ENCODE measurements at places on chromosomes 7 and 10.

- no peak for DNase-seq
Measured at GRCh38 chr10:72340510-72341261, 14.0 kb downstream of the DNAJB12 start.

GRCh38 chr7:97145068-97145467, 27.6 kb downstream of the SDHAF3 start:
- no peak for DNase-seq

GRCh38 chr10:119784340-119785067, 58.7 kb downstream of the INPP5F start:
- peak; percentile 74 for DNase-seq

DNA sequence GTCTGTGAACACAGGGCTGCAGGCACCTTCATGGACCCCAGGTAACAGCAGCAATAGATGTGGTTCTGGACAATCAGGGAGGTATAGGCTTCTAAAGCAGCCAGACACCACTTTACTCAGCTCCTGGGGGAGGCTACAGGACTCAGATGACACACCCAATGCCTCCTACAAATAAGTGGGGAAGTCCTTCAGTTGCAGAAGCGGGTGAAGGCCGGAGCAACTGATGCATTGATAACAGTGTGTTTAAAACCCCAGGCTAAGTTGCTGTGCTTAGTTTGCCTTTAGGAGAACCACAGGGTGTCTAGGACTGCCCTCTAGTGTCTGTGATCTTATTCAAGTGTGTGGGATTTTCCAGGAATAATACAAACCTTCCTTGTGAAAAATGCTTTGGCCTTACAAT, 5.9 kb upstream of the ITGA8 start:
- DNase-seq, result peak; percentile 7

DNA sequence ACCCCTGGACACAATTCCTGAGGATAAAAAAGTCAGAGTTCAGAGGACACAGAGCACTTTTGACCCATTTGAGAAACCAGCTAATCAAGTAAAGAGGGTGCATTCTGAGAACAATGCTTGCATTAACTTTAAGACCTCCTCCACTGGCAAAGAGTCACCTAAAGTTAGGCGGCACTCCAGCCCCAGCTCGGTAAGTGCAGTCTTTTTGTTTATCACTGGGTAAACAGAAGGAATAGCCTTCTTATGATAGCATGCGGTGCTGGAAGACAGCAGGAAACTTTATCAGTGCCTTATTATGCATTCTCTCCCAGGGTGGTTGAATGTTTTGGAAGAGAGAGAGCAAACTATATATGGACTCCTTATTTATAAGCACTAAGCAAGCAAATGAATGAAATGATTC, 130.5 kb downstream of the CDK14 start:
- no peak for DNase-seq

DNA sequence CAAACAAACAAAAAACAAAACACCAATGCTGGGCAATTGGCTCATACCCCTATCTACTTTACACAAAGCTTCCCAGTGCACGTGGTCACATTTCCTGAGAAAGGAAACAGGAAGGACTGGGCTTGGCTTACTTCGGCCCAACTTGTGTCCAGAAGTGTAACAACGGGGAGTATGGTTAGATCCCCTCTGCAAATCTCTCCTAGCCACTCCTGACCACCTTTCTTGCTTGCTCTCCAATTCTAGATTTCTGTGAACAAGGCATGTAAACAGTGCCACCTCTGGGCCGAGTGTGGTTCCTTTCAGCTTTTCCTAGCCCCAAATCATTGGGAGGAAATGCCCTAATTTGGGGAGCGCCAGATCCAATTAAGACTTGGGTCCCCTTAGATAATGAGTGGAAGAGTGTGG, 21.0 kb upstream of the FRAT2 start:
- no peak for DNase-seq

DNA sequence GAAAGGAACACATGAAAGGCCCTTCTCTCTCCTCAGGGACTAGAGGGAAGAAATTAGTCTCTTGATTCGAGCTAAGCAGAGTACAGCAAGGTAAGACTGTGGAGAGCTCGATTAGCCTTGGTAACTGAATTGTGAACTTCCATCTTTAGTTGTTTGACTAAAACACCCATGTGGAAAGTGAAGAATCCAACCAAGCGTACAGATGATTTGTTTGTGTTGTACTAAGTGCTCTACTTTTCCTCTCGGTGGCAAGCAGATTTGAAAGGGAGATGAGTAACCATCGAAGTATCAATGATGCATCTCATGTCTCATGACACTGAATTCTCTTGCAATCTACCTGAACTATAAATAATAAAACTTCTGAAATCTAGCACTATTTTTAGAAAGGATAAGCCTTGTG, 80.7 kb downstream of the FZD1 start:
- no peak for DNase-seq

GRCh38 chr7:99133766-99134564, 9.9 kb downstream of the SMURF1 start:
- no peak for DNase-seq

DNA sequence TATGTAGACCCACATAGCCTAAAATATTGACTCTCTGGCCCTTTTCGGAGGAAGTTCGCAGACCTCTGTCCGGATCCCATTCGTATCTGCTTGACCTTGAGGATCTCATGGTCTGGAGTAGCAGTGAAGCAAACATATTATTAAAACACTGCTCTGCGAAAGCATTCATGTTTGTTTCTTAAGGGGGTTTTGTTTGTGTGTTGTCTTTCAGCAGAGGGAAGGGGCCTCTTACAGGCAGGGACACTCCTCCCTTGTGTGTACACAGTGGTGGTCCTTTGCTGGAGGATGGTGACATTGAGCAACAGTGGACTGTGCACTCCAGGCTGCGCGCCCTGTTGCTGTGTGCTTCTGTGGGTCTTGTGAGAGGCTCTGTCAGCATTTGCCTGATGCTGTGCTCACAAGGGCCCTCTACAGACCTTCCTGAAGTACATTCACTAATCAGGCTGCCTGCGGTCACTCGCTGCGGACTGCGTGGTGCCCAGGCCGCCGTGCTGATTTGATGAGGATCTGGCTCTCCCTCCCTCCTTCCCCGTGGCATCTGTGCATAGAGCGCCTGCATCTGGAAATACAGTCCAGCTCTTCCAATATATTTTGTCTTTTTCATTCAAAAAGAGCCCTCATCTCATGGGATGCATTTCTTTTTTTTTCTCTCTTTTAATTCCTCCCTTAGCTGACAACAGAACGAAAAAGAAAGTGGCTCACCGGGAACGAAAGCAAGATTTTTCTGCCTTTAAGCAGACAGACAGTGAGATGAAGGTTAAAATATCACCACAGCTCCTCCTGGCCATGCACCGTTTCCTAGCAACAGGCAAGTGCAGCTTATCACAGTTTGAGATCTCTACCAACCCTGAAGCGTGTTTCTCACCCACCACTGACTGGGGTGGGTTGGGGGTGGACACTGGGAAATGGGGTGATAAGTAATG, 135.8 kb downstream of the CNNM2 start:
- DNase-seq, result peak; percentile 65

DNA sequence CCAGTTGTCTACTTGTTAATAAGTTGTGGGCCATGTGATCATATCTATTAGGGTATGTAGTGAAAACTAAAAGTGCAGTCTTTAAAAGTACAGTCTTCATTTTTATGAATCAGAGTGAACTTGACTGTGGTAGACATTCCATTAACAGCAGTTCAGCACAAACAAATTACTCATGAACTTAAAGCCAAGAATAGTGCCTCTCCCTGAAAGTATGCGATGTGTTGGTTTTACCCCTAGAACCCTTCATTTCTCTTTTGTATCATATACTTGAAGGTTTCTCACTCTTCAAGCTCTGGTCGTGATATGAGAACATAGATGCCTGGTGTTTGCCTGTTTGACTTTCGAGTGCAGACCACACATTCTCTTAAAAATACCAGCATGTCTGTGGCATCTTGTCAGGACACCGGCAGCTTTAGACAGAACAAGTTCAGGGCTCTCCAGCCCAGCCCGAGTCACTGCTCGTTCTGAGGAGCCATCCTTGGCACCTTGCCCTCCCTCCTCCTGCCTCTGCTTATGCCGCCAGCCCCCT, 159.3 kb downstream of the LCOR start:
- no peak for DNase-seq

DNA sequence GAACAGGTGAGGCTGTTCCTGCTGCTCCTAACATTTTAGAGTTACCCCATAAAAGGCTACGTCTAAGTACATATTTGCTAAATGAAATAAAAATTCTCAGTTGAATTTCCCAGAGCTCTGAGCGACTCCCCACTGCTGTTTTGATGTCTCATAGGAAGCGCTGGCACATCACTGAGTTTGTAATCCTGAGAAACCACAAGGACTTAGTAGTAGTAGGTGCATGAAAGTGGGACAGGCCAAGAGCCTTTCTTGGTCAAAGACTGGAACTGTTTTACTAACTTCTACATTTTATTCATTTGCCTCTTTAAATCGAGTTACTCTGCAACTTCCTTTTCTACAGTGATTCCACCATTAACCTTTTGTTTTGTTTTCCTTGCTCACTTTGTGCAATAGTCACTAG, 85.9 kb downstream of the XPNPEP1 start:
- DNase-seq, result no peak

DNA sequence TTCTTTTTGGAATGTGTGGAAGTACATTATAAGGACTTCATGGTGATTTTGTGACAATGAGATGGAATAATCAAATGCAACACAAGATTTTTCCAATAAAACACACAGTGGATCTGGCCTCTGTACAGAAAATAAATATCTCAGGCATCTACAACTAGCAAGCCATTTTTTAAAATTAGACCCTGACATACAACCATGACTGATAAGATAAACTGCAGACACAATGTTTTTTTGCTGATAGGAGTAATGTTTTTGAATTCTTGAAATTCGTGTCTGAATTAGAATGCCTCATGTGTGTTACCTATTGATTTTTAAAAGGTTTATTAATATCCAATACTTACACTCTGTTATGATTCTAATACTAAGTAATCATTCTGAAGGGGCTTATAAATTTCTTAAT, 328.1 kb downstream of the HGF start:
- DNase-seq, result no peak

- DNase-seq, result no peak
Measured at GRCh38 chr7:28745351-28745750, 212.8 kb downstream of the TRIL start.

- peak; percentile 41 for DNase-seq
Measured at GRCh38 chr7:6489612-6490011, 41.9 kb upstream of the DAGLB start.

DNA sequence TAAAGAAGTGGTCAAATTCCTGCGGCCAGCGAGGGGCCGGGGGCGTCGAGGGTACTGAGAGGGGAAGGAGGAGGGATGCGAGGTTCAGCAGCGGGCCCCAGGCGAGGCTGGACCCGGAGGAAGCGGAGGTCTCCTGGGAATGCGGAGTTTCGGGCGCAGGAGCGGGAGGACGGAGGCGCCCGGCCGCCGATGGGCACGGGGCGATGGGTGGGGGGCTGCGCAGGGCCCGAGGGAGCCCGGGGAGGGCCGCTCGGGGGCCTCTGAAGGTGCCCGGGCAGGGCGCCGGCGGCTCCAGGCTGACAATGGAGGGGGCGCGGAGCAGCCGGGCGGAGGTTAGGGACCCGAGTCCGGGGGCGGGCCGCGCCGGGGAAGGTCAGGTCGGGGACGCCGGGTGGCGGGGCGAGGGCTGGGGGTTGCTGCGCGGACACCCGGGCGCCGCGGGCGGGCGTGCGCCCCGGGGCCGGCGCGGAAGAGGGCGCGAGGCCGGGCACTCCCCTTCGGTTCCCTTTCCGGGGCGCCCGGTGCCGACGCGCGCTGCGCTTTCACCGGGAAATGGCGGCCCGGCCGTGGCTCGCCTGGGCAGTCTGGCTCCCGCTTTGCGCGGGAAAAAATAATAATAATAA, 683 bp downstream of the MACROH2A2 start:
- DNase-seq, result no peak

DNA sequence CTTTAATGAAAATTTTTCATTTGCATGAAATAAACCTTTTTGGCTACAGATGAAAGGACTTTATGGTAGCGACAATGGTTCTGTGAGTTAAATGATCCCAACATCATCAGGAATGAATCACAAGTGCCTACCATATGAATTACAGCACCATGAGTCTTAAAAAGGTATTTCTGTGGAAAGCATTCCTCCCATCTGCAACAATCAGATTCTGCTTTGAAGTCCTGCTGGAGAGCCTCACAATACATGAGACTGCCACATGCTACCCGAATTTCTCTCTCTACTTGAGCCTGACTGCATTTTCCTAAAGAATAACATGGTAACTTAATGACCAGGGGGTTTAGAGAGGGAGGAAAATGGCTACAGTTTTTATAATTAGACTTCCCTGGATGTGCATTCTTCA, 190.3 kb downstream of the TWIST1 start:
- DNase-seq, result no peak

DNA sequence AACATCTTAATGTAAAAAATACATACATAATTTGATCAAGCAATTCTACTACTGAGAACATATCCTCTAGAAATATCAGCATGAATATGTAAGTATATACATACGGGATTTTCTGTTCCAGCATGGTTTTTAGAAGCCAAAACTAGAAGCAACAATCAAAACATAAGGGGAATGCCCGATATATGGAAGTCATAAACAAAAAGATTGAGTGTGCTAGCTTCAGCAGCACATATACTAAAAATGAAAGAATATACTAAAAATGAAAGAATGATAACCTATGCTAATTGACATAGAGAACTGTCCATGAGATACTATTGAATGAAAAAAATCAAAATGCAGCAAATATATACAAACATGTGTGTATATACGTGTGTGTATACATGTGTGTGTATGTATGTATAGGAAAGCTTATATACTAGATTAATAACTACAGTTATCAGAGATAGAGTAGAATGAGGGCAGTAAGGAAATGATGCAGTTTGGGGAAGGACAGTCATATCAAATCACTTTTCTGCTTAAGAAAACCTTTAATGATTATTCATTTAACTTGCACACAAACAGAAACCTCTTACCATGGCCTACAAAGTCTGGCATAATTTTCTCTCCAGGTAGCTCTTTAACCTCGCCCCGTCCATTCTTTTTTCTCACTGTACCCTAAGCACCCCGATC, 72.9 kb downstream of the NPY start:
- DNase-seq, result no peak

DNA sequence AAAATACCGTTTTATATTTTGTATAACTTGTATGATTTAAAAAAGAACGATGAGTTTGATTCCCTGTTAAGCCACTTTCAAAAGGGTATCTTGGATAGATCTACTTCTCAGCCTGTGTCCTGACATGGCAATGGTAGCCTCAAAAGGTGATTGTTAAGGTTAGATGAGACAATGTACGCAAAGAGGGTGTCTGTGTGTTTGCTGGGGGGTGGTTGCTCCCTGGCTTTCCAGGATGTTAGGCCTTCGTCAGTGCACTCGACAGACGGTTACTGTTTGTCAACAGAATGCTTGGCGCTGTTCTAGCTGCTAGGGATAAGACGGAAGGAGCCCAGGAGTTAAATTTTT, 90.3 kb downstream of the NEURL1 start:
- DNase-seq, result no peak

DNA sequence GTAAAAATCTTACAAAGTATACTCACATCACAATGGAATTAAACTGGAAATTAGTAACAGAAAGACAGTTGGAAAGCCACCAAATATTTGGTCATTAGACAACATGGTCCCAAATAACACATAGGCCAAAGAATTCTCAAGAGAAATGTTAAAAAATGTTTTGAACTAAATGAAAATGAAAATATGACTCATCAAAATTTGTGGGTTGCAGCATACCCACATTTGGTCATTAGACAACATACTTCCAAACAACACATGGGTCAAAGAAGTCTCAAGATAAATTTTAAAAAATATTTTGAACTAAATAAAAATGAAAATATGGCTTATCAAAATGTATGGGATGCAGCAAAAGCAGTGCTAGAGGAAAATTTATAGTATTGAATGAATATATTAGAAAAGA, 130.6 kb downstream of the MARCHF5 start:
- no peak for DNase-seq

Measured in SHP77 (cell line).